ENCODE measurements at places on chromosomes 2 and 18. TPM values are rescaled to one million over a fixed set of nuclear protein-coding genes. Genes with fewer than 3 reads are reported as not detected.

- DNase-seq: peak; percentile 74
Measured at GRCh38 chr2:200901459-200902072, 12.4 kb downstream of the NIF3L1 start.

GRCh38 chr18:25067275-25068025, 284.5 kb downstream of the ZNF521 start:
- DNase-seq: no peak

Gene NEUROD1
- not detected for total RNA-seq

Gene FOXD4L1
- total RNA-seq: not detected

- DNase-seq: no peak
Measured at GRCh38 chr2:65294701-65295100, 67.1 kb downstream of the ACTR2 start.

Gene CABLES1
- 7.5 TPM for total RNA-seq

DNA sequence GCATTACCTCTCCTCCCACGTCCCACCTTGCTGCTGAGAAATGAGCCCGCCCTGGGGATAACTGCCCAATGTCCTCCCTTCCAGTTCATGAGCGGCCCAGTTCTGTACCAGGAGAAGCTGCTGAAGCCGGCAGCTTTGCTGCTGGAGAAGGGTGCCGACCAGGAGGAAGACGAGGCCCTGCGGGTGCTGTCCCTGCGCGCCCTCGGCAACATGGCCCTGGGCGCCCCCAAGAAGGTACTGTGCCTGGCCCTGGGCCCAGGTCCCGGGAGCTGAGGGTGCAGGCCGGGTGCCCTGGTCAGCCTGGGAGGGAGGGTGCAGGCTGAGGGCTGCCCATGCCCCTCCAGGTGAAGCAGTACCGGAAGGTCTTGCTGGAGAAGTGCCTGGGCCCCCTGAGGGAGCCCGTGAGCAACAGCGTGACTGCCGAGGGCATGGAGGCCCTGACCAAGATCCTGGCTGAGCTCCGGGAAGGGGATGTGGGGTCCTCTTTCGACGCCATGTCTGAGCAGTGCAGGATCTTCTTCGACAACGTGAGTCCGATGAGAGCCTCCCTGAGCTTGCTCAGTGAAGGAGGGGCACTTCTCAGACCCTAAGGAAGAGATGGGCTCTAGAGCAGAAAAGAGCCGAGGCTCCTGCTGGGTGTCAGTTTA, 25.7 kb downstream of the HJURP start:
- DNase-seq: no peak

Gene ANO7
- total RNA-seq: 1.9 TPM

DNA sequence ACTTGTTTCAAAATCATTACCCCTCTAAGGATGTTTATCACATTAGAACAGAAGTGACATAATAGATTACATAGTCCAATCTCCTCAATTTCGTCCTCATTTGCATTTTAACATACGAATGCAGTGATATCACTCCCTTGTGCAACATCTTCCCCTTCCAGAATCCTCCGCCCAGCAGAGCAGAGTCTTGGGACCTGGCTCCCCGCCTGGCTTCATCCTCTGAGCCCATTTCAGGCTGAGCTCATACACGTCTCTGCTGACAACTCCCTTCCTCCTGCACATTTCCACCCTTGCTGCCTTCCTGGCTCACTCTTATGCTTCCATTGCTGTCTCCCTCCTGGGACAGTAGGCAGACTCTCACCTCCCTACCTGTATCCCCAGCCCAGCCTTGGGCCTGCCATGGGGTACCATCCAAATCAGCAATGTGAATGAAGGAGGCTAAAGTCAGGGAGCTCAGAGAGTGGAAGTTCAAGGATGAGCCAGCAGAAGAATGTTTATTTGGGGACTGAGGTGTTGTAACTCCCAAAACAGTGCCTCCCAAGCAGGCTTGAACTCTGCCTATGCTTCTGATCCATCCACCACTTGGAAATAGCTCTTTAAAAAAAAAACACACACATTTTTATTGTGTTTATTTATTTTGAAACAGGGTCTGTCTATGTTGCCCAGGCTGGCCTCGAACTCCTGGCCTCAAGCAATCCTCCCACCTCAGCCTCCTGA, 165.2 kb downstream of the TMEM200C start:
- no peak for DNase-seq

Gene CTAGE1
- not detected for total RNA-seq

Gene CNDP1
- not detected for total RNA-seq

Gene TMEM247
- not detected for total RNA-seq

GRCh38 chr2:105257981-105258380, 16.4 kb downstream of the GPR45 start:
- DNase-seq: no peak

GRCh38 chr2:191436368-191437055, 191.3 kb downstream of the MYO1B start:
- DNase-seq: no peak

DNA sequence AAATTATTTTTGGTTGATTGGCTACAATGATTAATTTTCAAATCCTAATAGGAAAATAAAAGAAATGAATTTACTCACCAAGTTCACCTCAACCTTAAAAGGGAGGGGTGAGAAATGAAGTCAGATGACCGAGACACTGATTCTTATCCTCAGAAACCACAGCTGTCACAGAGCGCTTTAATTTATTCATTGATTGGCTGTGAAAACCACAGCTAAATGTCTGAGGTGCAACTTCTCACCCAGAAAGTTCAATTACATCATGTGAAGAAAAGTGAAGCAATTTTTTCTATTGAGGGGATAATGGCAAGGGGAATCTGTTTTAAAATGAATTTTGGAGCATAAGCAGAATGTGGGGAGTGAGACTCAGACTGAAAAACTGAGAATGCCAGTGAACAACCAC, 128.4 kb downstream of the RNF152 start:
- no peak for DNase-seq

DNA sequence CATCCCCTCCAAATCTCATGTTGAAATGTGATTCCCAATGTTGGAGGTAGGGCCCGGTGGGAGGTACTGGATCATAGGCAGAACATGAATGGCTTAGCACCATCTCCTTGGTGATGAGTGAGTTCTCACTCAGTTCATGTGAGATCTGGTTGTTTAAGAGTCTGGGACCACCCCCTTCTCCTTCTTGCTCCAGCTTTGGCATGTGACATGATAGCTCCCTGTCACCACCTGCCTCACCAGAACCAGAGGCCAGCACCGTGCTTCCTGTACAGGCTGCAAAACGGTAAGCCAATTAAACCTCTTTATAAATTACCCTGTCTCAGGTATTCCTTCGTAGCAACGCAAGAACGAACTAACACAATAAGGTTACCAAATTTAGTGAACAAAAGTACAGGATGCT, 95.4 kb downstream of the ZBTB7C start:
- no peak for DNase-seq

GRCh38 chr18:8052237-8052701, 485.2 kb downstream of the PTPRM start:
- DNase-seq: no peak

Gene HTR2B
- total RNA-seq: 0.21 TPM

Gene ALPP
- total RNA-seq: not detected

Gene OBSL1
- total RNA-seq: 41.0 TPM

Gene AOX1
- total RNA-seq: 0.88 TPM

DNA sequence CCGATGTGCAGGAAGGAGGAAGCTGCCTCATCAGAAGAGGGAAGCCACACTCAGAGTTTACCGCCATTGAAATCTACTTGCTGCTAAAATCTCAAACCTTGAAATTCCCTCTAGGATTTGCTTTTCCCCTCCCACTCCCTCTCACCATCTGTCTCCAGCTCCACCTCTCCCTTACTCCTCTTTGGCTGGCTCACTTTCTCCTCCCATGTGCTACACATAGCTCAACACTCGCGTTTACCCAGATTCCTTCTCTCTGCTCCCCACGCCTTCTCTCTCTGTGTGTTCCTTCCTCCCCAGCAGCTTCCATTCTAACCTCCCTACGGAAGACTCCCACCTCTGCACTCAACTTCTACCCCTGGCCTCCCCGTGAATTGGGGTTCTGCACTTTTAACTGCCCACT, 143.1 kb downstream of the DNER start:
- no peak for DNase-seq

- DNase-seq: no peak
Measured at GRCh38 chr2:138180692-138181386, 216.6 kb downstream of the HNMT start.

GRCh38 chr18:49481317-49481716, 5.7 kb downstream of the C18orf32 start:
- no peak for DNase-seq

DNA sequence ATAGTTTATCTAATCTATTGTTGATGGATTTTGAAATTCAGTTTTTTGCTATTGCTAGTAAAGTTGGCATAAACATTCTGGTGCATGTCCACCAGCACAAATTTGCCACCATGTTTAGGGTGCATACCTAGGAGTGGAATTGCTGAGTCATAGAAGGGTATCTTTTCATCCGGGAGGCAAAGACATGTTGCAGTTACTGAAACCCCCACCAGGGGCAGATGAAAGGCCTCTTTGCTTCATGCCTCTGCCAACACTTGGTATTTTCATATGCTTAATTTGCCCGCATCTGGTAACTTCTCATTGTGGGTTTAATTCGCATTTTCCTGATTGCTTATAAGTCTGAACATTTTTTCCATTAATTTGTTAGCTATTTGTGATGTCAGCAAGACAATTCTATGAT, 8.2 kb downstream of the DCC start:
- DNase-seq: no peak

DNA sequence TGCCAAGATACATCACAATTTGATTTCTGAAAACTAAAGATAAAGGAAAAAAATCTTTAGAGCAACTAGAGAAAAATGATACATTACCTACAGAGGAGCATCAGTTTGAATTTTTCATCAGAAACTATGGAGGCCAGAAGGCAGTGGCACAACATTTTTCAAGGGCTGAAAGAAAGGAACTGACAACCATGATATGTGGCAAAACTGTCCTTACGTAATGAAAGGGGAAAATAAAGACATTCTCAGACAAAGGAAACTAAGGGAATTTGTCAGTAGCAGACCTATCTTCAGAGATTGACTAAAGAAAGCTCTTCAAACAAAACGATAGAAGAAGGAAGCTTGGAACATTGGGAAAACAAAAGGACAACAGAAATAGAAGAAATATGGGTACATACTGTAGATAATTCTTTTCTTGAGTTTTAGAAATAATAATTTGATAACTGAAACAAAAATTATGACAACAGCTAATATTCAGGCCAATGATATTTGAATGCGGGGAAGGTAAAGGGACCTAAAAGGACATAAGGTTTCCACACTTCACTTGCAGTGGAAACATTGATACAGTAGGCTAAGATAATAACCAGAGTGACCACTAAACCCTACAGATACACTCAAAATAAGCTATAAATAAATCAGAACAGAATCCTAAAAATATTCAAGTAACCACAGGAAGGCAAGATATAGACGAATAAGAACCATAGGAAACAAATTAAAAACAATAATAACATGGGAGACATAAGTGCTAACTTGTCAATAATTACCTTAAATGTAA, 70.0 kb upstream of the NPAS2 start:
- DNase-seq: no peak

GRCh38 chr18:477565-477964, 22.9 kb downstream of the COLEC12 start:
- no peak for DNase-seq

- DNase-seq: no peak
Measured at GRCh38 chr2:170298115-170298514, 120.2 kb downstream of the MYO3B start.

DNA sequence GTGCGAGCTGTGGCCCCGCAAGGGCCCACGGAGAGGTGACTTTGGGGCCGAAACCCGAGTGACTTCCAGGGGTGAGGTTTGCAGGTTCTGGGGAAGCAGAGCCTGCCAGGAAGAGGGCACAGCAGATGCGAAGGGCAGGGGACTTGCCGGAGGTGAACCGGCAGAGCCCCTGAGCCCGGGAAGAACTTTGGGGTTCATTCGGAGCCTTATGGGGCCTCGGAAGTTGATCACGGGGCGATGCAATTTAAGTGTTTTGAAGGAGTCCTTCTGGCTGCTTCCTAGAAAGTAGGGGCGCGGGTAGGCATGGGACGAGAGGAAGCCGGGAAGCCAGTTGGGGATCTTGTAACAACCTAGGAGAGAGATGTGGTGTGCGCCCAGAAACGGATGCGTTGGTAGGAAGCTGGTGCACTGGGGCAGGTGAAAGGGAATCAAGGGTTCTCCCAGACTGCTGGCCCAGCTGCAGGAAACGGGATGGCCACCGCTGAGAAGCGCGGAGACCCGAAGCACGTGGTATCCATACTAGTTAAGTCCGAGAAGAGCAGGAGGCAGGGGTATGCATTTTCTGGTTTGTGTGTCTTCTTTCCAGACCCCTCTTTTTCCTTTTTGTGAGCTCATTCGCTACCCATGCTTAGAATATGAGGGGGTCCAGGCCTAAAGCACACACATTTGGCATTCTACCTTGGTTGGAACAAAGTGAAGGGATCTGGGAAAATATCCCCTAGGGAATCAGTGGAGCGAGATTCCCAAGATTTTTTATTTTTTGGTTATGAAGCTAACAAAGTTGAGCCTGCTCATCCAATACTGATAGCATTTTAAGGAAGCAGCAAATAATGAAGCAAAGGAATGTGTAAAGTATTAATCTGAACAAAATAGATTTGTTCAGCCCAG, 758 bp downstream of the SCLY start:
- DNase-seq: no peak

Gene SLC38A11
- 0.46 TPM for total RNA-seq

DNA sequence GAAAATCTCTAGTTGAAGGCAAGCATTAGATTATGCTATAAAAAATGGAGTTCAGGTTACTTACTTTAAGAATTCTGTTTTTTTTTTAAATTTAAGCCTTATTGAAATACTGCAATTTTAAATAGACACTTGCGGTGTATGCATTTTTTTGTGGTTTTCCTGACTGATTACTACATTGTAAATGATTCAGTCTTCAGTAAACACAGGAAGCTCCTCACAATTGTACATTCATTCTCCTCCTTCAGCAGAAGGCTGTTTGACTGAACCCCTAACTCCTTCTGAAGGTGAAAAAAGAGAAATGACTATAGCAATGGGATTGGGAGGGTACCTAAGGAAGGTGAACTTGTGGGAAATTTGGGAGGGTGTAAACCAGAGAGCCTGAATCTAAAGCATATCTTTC, 136.1 kb downstream of the GCA start:
- DNase-seq: no peak

Gene SNRNP200
- total RNA-seq: 104 TPM

DNA sequence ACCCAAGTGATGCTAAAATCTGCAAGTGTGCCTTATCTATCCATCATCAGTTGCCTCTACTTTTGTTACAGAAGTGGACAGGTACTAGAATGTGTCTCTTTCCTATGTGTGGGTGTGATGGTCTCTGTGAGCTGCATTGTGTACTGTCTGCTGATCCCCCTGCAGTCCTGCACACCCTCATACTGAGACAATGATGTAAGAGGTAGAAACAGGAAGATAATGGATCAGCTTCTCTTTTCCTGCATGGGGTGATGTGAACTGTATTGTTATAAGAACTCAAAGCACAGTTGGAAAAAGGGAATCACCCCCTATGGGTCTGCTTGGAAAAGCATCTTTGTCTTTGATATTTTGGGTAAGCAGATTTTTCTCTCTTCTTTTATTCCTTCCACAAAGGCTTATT, 537.6 kb upstream of the CDH2 start:
- no peak for DNase-seq

Gene PID1
- 3.3 TPM for total RNA-seq

Gene GKN2
- total RNA-seq: not detected

Gene SCN3A
- under 0.01 TPM for total RNA-seq

Gene KCNF1
- 3.1 TPM for total RNA-seq

Gene SPAG16
- 13.7 TPM for total RNA-seq

All from kidney epithelial cell (primary cell).